ENCODE measurements at places on chromosomes 2 and 18.

- no peak for DNase-seq
Measured at GRCh38 chr2:159683817-159684216, 28.5 kb upstream of the MARCHF7 start.

DNA sequence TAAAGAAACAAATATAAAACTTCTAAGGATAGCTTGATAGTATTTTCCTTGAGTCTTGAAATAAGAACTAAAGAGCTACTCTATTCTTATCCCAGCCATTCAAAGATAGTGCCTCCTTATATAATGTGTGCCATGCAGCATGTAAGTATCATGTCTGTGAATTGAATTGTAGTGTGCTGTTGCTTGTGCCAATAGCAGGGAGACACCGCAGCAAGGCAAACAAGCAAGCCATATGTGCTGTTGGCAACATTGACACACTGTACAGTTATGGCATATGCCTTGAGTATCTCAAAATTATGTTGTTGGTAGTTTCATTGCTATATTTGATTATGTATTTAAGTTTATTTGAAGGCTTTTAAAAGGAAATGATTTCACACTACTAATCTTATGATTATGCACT, 58.2 kb downstream of the ERBB4 start:
- no peak for DNase-seq

GRCh38 chr18:3898861-3899613, 449.1 kb downstream of the TGIF1 start:
- no peak for DNase-seq

- DNase-seq = no peak
Measured at GRCh38 chr18:54740136-54740846, 88.0 kb upstream of the RAB27B start.

- DNase-seq = no peak
Measured at GRCh38 chr18:9364242-9364641, 29.7 kb downstream of the TWSG1 start.

DNA sequence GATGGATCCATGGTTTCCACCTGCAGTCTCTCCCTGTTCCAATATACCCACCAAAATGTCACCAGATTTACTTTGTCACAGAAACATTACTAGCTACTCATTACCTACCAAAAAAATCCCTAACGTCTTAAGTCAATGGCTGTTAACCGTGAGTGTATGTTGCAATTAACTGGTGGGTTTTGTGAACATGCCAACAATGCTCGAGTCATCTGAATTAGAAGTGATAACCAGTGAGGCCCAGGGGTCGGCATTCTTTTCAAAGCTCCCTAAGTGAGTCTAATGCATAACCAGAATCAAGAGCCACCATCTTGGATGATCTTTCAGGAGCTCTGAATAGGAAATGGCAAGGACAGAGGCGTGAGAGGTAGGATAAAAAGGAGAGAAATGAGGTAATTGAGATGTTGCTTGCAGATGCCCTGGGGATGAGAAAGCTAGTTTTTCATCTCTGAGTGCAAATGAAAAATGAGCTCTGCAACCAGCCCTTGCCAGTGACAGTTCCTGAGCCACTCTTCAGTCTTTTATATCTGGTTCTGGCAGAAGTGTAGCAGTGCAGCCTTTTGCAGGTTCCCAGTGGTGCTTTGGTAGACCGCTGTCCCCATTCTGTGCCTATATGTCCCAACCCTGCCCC, 130.0 kb upstream of the RND3 start:
- DNase-seq = no peak

DNA sequence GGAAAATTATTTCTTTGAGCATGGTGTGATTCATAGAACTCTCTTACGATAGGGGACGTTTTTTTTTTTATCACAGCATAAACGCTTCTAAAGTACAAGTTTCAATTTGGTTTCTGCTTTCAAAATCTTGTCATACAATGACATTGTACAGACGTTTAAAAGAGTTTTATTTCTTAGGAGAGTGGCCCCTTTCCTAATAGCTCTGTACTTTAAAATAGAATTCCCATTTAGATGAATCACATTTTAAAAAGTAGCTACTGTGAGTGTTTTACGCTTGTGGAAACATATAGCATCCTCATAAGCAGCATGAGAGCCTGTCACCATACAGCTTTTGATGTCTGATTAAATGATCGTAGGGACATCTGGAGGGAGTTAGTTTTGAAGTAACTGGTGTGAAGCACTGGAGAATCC, 510.9 kb downstream of the PARD3B start:
- DNase-seq = no peak

- DNase-seq = no peak
Measured at GRCh38 chr2:9356261-9356660, 67.1 kb downstream of the ITGB1BP1 start.

- no peak for DNase-seq
Measured at GRCh38 chr2:236107942-236108625, 60.1 kb downstream of the GBX2 start.

- DNase-seq = no peak
Measured at GRCh38 chr2:160293391-160294091, 93.5 kb upstream of the ITGB6 start.

DNA sequence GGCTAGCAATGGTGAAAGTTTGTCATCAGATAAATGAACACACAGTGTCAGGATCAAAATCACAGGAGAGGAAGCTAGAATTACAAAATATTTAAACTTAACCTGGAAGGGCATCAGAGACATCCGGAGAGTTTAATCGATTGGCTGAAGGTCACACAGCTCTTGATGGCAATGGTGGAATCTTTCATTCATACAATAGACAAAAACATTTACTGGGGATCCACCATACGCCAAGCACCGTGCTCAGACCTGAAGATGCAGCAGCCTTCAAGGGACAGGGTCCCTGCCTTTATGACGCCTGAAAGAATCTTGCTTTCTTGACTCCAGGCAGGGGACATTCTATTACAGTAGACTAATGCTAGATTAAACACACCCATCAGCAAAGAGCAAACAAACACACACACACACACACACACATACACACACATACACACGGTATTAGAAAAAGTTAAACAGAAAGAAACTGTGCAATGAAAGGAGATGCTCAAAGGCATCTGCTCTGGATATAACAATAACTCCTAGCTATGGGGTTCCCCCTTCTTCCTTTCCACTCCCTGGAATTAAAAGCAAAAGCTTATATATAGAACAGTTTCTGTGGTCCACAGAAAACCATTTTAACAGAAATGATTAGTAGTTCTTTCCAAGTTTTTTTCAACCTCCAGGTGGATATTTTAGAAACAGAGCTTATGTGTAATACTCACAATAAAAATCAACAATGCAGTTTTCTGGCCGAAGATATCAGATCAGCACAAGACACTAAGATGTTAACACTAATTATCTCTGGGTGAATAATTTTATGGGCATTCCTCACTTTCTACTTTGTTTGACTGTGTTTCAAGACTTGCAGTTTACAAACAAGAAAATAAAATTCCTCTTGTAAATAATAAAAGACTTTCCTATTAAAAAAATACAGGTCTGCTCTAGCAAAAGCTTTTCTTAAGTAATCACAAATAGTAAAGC, 151.7 kb downstream of the ANKRD44 start:
- DNase-seq = no peak

GRCh38 chr2:71226096-71226964, 573 bp downstream of the PAIP2B start:
- no peak for DNase-seq

GRCh38 chr2:31108561-31109286, 29.5 kb downstream of the GALNT14 start:
- no peak for DNase-seq

- DNase-seq = no peak
Measured at GRCh38 chr2:127566139-127566417, 30.6 kb downstream of the MYO7B start.

- DNase-seq = peak; percentile 14
Measured at GRCh38 chr2:222903234-222904220, 42.7 kb downstream of the ACSL3 start.

GRCh38 chr2:32732912-32733472, 105.1 kb downstream of the TTC27 start:
- no peak for DNase-seq

DNA sequence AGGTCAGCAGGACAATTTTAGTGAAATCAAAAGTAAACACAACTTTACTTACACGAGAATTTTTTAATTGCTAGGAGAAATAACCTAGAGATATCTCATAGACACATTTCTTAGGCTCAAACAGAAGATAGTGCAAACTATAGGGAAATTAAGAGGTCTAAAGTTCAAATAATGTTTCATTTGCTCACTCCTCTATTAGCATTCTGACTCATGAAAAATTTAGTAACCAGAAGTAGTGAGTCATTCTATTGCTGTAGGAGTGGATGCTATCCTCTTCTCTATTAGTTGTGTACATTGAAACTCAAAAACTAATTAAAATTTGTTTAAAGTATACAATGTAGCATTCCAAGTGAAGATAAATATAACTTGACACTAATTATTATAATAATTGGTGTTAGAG, 908.3 kb upstream of the TMEFF2 start:
- DNase-seq = no peak

DNA sequence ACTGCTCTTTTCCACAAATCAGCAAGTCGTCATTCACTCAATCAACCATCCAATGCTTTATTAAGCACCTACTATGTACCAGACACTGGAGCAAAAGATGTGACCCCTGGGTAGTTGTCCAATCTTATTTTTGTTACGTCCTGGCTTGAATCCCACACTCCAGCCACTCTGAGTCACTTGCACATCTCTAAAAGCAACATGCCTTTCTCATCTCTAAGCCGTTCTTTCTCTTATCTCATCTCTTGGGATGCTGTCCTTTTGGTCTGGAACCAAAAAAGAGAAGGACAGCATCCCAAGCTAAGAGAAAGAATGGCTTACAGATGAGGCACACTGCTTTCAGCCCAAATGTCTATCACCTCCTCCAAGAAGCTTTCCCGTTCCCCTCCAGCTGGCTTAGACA, 58.8 kb downstream of the RNF152 start:
- DNase-seq = no peak

DNA sequence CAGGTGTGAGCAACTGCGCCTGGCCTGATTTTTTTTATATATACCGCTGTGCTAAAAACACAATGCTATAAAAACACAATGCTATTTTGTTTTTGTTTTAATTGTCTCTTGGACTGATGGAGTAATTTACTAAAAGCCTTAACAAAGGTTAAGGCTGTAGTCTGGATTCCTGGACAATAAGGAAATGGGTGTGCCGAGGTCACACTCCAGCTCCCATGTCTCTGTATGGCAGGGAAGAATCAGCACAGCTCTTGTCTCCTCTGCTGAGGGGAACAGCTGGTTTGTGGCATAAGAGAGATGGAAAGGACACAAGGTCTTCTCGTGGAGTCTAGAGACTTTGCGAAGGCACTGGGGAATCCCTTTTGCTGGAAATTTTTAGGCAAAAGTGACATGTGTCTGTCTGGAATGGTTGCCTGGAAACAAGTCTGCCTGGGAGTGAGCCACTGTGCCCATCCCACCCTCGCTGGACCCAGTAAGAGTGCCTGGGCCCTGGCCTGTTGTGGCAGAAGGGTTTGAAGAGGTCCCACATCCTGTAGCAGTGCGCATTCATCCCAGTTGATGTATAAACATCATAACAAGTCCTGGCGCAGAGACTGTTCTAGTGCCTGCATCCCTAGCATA, 73.1 kb downstream of the MAPK4 start:
- no peak for DNase-seq

DNA sequence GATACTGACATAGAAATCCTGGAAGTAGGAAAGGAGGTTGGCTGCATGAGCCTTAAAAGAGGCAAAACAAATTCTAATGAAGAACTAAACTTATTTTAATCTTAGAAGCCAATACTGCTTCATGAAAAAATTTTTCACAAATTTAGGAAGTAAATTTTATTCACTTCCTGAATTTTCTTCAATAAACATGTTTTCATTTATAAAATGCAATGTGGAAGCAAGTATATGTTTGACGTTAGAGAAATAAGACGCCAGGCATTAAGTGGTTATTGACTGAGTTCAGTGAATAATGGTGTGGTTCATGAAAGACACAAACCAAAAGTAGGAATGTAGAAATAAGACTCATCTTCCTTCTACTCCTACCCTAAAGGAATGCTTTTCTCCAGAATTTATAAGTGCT, 136.4 kb downstream of the USP34 start:
- no peak for DNase-seq

DNA sequence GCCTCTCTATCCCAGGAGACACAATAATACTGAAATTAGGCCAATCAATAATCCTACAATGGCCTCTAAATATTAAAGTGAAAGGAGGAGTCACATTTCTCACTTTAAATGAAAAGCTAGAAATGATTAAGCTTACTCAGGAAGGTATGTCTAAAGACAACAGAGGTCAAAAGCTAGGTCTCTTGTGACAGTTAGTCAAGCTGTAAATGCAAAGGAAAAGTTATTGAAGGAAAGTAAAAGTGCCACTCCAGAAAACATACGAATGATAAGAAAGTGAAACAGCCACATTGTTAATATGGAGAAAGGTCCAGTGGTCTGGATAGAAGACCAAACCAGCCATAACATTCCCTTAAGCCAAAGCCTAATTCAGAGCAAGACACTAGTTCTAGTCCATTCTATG, 9.5 kb downstream of the SESTD1 start:
- no peak for DNase-seq

GRCh38 chr2:240143276-240143675, 2.8 kb upstream of the OTOS start:
- no peak for DNase-seq

- no peak for DNase-seq
Measured at GRCh38 chr18:57882465-57882864, 79.3 kb upstream of the ATP8B1 start.

GRCh38 chr2:65706411-65706810, 274.0 kb upstream of the SPRED2 start:
- DNase-seq = no peak

DNA sequence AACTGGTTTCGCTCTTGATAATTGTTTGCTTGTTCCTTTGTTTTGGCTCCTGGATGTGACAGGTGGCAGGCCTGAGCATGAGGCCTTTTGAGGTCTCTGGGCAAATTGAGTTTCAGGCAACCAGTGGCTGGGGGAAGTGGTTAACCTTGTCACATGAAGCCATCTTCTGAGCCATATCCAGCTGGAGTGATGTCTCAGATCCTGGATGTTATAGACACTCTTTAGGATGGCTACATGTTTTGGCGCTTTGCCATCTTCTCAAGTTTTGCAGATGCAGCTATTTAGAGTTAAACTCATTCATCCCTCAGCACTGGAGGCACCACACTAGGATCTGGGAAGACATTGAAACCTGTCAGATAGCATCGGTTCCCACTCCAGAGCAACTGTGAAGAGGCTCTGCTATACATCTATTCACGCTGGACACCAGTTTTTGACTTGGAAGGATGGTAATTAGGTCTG, 25.3 kb upstream of the TACR1 start:
- DNase-seq = no peak

GRCh38 chr2:60553495-60554073, at the start of gene BCL11A:
TSS of gene BCL11A (minus strand) at chr2:60553654. CDS start at chr2:60553270, 384 bp downstream.
- peak; percentile 26 for DNase-seq

- DNase-seq = peak; percentile 87
Measured at GRCh38 chr18:36828630-36829361, at the start of the genes KIAA1328 and TPGS2. TSS of gene KIAA1328 (plus strand) at chr18:36829127. CDS start at chr18:36829139, 12 bp downstream. TSS of gene TPGS2 (minus strand) at chr18:36829002. CDS start at chr18:36828767, 235 bp downstream.
